Kidney tubule cell (primary cell): ENCODE measurements at places on chromosomes 4 and X.

DNA sequence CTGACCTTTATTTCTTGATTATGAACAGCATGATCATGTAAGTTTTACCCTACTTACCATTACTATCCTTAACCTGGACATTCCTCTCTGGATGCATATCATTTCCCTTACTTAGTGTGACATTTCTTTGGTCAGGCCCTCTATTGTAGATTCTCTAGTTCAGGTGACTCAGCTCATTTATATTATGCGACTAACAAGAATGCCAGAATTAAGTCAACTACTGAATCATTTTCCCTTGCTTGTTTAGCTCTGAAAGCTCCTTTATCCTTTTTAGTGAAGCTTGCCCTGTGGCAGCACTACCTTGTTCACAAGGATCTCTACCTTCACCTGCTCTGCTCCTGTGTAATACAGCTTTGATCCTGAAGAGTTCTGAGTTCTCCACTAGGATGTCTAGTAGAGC lies 15.1 kb upstream of the UGT2B17 start:
- peak; percentile 68 for DNase-seq

DNA sequence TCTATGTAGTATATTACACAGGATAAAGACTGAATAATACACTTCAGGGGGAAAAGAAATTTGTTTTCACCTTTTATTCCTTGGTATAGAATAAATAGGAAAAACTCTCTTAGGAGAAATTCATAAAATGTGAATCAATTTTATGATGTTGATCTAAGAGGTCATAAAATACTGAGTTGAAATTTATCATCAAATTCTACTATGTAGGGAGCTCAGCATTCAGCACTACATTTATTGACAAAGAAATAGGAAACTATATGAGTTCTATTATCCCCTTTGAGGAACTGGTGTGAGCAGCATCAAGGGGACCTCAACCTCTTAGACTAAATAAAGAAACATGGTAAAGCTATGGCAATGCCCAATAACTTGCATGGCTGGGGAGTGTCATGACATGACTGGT lies 348.2 kb upstream of the SMIM31 start:
- DNase-seq, result no peak

- DNase-seq, result no peak
Observed at GRCh38 chrX:13754765-13755164, 20.2 kb downstream of the OFD1 start.

- DNase-seq, result no peak
Observed at GRCh38 chr4:145564540-145564939, 54.6 kb upstream of the MMAA start.

DNA sequence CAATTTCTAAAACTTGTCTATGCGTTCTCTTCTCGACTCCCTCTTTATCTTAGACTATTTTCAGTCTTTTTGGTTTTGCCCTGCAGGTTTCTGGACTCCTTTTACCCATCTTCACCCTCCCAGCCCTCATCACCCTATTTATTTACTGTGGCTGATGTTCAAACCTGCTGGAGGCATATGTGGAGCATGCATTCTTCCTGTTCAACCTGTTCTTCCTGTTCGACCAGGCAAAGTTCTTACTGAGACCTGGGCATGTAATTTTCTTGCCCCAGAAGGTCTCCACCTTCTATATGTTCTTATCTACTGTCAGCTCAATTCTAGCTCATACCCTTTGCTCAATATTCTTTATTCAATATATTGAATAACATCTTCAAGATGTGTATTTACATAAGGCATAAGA lies 69.4 kb upstream of the AGA start:
- peak; percentile 18 for DNase-seq

GRCh38 chr4:81550388-81550859 lies 78.7 kb upstream of the RASGEF1B start:
- DNase-seq, result no peak

DNA sequence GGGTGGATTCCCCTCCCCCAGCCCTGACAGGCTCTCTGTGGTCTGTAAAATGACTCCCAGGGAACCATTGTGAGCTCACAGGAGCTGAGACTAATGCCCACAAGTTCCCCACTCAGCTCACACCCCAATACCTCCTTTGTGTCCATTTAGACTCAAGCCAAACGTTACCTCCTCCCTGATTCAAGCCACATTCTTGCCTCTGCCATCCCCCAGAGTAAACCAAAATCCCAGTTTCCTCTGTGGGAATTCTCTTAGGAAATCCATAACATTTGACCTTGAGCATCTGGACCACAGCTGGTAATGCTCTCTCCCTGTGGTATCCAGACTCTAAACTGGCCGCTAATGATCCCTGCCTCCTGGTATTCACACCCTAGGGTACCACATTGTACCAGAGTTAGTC lies 26.3 kb upstream of the KDM5C start:
- DNase-seq, result no peak

DNA sequence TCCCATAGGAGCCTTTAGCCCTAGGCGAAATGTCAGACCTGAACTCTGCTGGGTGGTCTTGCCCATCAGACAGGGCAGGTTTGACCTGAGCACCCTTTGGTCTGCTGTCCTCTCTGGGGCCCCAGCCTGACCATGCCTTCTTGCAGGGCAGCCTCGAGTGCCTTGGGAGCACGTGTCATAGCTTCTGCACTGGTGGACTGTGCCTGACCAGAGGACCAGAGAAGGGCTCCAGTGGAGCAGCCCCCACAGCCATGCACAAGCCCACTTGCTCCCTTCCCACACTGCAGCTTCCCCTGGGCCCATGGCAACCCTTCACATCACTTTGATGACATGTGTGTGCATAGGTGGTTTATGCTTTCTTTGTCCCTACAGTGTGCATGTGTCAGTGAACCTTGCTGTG lies 394.0 kb downstream of the TEX13C start:
- DNase-seq, result no peak

- no peak for DNase-seq
Observed at GRCh38 chrX:114903618-114904017, 113.8 kb downstream of the IL13RA2 start.

DNA sequence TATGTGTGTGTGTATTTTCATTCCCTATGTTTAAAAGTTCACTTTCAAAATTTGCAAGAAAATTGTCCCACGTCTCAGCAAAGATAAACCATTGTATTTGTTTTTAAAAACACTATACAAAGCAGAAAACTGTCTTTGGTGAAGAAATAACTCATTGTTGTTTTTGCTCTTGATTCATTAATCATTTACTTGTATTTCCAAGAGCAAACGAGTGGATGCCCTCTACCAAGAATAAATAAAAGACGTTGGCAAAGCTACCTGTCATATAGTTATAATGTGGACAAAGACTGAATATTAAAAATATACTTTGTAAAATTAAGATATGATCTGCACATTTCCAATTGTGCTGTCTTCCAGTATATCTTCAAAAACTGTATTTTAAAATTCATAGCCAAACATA lies 210.9 kb upstream of the NDST3 start:
- no peak for DNase-seq

DNA sequence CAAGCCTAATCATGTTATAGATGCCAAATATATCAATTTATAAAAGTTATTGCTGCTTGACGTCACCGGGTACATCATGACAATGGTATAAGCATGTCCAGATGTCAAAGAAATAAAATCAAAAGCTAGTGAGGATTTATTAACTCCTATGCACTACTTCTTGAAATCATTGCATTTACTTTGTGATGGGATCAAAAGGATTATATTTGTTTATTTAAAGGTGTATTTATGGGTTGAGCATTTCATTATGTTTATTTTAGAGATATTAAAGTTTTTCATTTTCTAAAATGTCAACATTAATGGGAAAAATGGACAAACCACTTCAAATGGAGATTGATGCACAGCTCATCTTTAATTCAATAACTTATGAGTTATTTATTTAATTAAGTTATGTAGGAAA lies 277.8 kb downstream of the EPHA5 start:
- DNase-seq, result no peak

- no peak for DNase-seq
Observed at GRCh38 chrX:53085661-53086229, 3.6 kb downstream of the TSPYL2 start.

DNA sequence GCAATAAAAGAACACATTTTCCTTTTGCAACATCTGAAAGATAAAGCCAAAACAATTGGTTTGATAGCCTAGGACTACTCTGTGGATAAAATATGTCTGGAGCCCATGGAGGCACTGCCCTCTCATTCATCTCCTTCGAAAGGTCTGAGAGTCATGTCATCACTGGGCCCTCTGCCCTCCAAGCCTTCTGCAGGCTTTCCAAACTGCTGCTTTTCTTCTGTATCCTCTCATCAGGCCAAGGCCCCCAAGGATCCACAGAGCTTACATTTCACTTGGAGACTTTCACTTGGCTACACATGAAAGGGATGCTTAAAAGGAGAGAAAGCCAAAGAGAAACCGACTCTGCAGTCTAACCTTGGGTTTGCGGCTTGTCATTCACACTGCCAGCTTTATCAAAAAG lies 109.9 kb downstream of the SH3RF1 start:
- no peak for DNase-seq

DNA sequence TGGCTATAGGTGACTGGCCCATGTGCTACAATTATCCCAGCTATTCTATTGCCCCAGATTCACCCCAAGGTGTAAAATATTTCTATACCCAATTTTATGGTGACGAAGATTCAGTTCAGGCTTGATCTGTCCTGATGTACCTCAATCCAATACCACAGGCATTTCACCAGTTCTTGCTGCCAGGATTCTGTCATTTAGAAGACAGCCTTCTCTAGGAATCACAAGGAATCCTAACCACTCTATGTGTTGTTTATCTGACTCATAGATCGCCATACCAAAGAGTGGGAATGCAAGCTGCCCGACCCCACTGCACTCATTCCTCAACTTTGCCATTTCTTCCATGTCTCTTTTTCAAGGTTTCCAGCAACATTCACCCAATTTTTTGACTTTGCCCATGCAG lies 355.0 kb upstream of the EMCN start:
- DNase-seq, result no peak

- peak; percentile 69 for DNase-seq
Observed at GRCh38 chr4:128527351-128527750, 239.7 kb upstream of the PGRMC2 start.

DNA sequence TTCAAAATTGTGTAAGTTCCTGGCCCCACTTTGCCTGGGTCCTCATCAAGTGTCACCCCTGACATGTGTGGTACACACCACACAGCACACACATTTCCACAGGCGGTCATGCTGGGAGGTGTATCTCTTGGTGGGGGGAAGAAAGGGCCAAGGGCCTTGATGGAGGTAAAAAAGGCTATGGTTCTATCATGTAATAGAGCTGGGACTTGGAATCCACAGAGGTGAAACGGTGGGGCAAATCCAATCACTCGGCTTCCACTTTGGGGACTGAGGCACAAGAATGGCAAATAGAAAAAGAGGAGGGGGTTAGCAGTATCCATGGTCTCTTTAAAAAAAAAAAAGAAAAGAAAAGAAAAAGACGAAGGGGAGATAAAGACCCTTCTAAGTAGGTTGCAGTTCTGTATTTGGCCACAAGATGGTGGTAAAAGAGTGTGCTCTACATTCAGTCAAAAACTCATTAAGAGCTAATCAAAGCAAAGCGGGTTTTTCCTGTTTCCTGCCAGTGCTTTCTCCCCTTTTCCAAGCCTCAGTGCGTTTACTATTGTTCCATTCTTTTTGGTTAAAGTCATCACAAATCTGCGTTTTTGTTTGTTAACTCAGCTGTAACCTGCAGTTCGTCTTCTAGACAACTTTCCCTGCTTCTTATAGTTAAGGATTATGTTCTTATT lies 37.0 kb upstream of the ATP6AP2 start:
- DNase-seq, result peak; percentile 64

DNA sequence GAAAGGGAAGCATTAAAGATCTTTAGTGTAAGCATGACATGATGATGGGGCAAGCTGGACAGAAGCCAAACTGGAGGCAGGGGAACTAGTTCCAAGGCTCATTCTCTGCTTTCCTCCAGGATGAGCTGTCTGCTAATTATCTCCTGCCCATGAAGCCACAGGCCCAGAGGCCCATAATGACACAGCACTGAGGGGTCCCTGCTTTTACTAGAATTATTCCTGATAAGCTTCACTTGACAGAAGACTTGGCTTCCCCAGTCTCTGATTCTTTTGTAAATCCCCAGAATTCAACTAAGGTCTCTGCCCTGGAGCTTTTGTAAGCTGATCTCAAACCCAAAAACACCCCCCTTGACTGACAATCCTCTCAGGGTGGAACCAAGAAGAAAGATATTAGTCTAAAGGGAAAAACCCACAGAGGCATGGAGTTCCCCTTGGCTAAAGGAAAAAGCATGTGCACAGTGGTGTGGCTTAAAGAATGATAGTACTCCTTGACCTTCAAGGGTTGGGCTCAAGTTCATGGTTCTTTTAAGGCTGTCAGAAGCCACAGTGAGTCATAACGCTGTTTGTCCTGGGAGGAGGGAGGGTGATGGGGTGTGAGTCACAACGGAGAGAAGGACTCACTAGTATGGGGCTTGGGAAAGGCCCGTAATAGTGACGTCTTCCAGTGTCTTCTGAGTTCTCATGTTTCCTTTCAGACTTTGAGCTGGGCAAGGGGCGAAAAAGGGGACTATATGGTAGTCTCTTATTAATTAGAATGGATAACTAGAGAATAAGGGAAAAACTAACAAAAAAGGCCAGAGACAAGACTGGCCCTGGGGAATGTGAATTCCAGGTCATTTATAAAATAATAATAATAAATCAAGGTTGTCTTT lies 146.0 kb upstream of the CPEB2 start:
- peak; percentile 99 for DNase-seq

- DNase-seq, result peak; percentile 91
Observed at GRCh38 chr4:143346206-143346605, 9.5 kb downstream of the GAB1 start.

GRCh38 chr4:163548481-163549243 lies 54.2 kb downstream of the TMA16 start:
- peak; percentile 61 for DNase-seq

GRCh38 chrX:43728966-43729365 lies 72.9 kb downstream of the MAOA start:
- DNase-seq, result peak; percentile 51

DNA sequence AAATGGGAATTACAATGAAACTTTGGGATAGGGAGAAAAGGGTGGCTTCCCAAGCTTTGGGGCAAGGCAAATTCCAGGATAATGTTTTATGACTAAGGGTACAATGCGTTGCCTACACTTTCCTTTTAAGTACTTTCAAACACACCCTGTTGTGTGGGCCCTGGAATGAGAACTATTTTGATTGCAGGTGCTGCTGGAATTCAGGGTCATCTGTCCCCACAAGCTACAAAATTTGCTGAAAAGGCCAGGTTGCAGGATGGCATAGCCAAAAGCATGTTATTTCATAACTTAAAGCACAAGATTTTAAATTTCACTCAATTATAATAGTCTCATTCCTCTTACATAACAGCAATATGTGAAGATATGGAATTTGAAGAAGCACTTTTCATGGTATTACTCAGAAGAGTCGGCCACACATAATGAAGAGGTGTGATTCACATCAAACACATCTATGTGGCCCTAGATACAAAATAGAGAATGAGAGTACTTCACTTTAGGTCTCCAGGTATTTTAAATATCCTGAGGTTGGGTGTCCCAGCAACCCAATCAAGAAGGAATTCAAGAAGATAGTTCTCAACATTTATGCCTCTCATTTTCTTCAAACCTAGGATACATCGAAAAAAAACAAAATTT lies 89.3 kb downstream of the APBB2 start:
- peak; percentile 77 for DNase-seq

DNA sequence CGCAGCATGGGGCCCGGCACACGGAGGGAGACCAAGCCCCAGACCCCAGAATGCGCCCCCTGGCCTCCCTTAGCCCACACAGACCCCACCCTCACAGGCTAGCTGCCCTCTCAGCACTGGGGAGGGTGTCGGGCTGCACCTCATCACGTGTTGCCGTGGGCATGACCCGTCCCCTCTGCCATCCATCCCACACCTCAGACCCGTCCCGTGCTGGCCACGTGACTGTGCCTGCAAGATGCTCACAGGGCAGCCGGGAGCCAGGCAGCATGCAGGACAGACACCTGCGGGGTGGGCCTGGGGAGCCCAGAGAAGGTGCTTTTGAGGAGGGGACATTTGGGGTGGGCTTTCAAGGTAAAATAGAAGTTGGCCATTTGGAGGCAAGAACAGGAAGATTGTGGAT lies 4.8 kb downstream of the MSANTD1 start:
- DNase-seq, result no peak
